ENCODE measurements at places on chromosomes 11 and 22.

GRCh38 chr11:94584978-94585377 is 17.8 kb downstream of the PIWIL4 start:
- no peak for DNase-seq

DNA sequence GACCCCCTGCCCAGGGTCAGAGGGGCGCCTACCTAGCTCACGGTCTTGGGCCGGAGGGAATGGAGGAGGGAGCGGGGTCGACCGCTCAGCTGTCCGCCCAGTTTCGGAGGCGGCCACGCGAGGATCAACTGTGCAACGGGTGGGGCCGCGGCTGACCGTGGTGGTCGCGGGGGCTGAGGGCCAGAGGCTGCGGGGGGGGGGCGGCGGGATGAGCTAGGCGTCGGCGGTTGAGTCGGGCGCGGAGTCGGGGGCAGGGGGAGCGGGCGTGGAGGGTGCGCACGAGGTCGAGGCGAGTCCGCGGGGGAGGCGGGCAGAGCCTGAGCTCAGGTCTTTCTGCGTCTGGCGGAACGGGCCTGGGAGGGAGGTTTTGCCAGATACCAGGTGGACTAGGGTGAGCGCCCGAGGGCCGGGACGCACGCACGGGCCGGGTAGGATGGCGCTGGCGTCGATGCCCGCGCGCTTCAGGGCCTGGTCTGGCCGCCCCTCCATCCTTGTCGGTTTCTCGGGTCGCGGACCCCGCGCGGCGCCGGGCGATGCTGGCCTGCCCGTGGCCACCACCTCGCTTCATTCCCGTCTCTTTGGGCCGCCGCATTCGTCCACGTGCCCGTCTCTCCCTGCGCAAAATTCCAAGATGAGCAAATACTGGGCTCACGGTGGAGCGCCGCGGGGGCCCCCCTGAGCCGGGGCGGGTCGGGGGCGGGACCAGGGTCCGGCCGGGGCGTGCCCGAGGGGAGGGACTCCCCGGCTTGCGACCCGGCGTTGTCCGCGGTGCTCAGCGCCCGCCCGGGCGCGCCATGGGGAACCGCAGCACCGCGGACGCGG is at the start of gene DRD4:
Gene DRD4 (plus strand): TSS at position 759 of the 822 bp plus-strand sequence. CDS start 36 bp downstream, at position 795.
- DNase-seq, result no peak

- DNase-seq, result no peak
These were observed 103.8 kb downstream of the FAM168A start for GRCh38 chr11:73493956-73494598.

DNA sequence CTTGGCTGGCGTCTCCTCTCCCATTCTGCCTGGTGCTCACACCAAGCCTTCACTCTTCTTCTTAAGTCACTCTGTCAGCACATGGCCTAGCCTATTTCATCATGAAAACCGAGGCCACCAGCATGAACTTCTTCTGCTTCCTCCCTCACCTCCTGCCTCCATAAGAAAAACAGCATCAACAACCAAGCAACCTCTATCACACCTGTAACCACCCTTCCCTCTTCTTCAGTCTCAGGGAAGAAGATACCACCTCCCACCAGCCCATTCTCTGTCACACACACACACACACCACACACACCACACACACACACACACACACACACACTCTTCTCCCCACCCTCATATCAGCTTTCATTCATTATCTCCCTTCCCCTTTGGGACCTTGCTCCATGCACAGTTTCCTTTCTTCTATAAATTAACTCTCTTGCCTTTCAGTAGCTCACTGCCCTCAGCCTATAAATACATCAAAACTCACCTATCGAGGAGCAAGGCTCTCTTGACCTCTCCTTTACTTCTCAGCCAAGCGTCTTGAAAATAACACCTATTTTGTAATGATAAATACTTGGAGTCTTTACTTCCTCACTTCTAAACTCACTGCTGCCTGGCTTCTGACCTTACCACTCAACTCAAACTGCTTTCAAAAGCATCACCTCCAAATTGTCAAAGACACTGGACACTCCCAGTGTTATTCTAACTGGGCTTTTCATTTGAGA is 36.6 kb downstream of the SC5D start:
- no peak for DNase-seq

GRCh38 chr11:102194257-102194656 is 84.0 kb downstream of the YAP1 start:
- no peak for DNase-seq

Measured in stimulated activated CD4-positive, alpha-beta T cell treated with anti-CD3 and anti-CD28 coated beads, Interleukin-1b, Interleukin-23, amount 100 ng/mL, for 1 hour (primary cell).